SW480 (cell line): ENCODE measurements at places on chromosomes 12 and 14.

GRCh38 chr12:118189741-118190191 is 53.8 kb downstream of the PEBP1 start:
- DNase-seq, result no peak

- no peak for DNase-seq
Observed at GRCh38 chr14:94379291-94380224, 8.8 kb downstream of the SERPINA1 start.

DNA sequence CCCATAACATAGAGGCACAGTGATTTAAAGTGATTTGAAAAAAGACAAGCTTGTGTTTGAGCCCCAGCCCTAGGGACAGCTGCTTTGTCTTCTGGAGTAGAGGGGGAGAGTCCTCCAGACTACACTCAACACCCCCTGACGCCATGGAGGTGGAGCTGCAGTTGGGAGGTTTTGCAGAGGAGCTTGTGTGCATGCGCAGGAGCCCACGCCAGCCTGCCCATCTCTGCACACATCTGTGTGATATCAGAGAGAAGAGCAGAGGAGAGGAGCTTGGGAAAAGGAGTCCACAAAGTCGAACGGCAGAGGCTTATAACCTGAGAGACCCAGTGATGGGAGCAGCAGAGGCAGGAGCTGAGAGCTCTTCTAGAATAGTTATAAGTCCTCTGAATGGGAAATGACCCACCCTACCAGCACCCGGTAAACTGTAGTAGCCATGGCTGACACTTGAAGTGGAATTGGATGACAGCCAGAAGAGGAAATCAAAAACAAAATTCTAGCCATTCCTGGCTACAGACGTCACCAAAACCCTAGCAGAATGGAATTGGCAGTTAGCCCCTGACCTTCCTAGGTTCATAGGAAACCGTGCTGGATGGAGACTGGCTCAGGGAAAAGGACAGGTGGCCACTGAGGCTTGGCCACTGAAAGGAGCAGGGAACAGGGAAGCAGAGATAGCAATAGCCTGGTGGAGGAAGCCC is 185.1 kb upstream of the VASH1 start:
- DNase-seq, result no peak

- DNase-seq, result no peak
Observed at GRCh38 chr12:26406813-26407212, 211.4 kb downstream of the SSPN start.

DNA sequence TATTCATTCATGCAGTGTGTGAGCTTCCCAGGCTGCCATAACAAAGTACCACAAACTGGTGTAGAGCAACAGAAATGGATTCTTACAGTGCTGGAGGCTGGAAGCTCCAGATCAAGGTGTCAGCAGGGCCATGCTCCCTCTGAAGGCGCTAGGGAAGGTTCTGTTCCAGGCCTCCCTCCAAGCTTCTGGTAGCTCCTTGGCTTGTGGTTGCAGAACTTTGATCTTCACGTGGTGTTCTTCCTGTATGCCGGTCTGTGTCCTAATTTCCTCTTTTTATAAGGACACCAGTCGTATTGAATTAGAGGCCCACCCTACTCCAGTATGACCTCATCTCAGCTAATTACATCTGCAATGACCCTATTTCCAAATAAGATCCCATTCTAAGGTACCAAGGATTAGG is 3.1 kb downstream of the OTUB2 start:
- DNase-seq, result no peak
